HCT116 (cell line): ENCODE measurements at places on chromosomes 5 and 9.

- DNase-seq, result no peak
These were observed 988.3 kb downstream of the DTWD2 start for GRCh38 chr5:117999939-118000549.

GRCh38 chr5:150632305-150633160 is 7.9 kb upstream of the SYNPO start:
- no peak for DNase-seq

DNA sequence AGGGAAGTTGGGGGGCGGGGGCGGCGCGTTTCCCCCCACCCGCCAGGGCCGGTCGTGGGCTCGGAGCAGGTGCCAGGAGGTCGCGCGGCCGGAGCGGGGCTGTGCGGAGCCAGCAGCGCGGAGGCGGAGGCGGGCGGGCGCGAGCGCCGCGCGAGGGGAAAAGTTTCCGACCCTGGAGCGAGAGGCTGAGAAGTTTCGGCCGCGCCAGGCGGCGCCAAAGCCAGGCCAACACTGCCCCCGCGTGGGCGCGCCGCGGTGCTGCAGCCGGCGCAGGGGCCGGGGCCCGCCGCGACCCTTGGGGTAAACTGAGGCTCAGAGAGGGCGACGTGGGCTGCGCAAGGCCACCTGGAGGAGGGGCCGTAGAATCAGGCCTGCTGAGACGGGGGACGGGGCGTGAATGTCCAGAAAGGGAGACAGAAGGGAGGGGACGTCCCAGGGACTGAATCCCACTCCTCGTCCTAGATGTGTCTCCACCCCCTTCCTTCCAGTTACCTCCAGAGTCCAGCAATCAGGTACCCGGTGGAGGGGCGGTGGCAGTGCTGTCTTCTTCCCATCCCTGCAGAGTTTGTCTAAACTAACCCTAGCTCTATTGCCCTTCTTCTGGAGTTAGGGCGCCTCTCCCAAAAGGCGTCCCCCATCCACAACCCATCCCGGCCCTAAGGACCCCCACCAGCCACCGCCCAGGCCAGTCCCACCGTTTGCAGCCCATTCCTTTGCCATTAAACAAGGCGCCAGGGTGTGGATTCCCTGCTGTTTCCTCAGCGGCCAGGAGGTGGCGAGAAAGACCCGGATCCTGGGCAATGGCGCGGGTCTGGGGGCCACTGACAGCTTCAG is 10.2 kb downstream of the C9orf50 start:
- DNase-seq, result no peak

DNA sequence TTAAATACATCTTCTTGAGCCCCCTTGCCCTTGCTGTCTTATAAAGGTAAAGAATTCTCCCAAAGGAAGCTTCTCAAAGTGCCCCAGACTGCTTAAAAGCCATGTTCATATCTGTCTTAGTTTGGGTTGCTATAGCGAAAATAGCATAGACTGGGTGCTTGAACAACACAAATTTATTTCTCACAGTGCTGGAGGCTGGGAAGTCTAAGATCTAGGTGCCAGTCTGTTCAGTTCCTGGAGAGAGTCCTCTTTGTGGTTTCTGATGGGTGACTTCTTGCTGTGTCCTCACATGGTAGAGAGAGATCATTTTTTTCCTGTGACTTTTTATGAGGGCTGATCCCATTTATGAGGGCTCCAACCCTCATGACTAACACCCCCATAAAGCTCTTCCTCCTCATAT is 486.7 kb upstream of the ADAMTS16 start:
- no peak for DNase-seq
